NCI-H1048 (cell line): ENCODE measurements at places on chromosomes 2 and 18.

GRCh38 chr18:44758861-44759631 lies 78.4 kb downstream of the SETBP1 start:
- DNase-seq: no peak

DNA sequence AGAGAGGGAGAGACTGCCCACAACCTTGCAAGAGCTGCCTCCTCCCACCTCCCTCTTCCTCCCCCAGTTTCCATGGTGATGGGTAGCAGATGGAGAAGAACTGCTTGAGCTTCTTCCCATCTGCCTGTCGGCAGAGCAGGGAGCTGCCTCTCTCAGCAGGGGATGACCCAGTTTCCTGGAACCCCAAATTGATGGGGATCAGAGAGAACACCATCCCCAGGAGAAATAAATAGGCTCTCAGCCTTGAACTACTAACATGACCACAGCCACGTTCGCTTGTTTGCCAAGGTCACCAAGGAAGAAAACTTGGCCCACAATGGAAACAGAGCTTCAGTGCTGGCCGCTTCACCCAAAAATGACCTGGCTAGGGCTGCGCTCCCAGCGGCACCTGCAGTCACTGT lies 82.2 kb downstream of the ADD2 start:
- DNase-seq: no peak

GRCh38 chr2:81304154-81304830 lies 999.7 kb upstream of the LRRTM1 start:
- no peak for DNase-seq

GRCh38 chr2:224126003-224126402 lies 86.9 kb upstream of the SERPINE2 start:
- no peak for DNase-seq

GRCh38 chr2:204258890-204259289 lies 286.4 kb upstream of the PARD3B start:
- no peak for DNase-seq

- DNase-seq: peak; percentile 58
Measured at GRCh38 chr18:12948050-12948804, 416 bp downstream of the SEH1L start.

DNA sequence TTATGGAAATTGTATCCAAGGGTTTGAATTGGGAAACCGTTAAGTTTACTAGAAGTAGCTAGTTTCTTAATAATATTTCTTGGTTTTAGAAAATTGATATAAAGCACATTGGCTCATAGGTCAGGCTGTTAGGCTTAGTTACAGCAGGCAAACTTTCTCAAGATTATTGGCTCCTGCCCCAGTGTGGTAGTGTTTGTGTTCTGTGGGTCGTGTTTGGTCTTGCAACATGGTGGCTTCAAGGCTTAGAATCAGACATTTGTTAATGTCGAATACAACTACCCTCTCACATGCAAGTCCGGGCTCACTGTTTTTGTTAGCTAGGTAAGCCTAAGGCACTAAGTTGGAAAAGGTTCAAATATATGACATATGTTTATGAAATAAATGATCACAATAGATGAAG lies 19.6 kb downstream of the CERS6 start:
- no peak for DNase-seq

DNA sequence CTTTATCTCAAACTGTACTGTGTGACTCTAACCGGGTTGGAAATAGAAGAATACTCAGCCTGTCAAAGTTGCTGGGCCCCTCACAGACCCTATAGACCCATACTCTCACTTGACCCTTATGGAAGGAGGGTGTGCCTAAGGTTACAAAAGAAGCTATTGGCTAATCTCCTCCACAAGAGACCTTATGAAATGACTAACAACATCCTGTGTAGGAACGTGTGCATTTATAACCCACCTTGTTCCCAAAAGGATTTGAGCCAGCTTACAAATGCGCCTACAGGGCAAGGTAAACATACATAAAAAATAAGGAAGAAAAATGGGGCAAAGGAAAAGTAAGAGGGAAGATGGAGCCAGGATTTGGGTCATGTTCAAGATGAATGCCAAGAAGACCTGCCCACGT lies 225.4 kb upstream of the SMAD2 start:
- DNase-seq: no peak

DNA sequence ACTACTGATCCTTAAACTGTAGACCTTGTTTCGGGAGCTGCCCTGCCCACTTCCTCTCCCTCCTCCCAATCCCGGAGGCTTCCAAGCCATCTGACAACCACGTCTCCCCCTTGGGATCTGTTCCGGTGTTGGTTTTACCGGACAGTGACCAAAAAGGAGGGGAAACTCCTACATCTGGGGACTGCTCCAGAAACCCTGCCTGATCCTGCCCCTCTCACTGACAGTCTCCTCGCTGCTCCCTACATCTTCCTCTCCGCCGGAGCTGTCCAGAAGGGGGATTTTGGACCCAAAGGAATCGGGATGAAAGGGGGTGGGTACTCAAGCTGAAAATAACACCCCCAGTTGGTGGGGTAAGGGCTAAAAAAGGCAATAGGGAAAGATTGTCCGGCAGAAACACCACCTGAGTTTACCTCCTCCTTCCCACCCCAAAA lies 1.5 kb downstream of the INO80D start:
- DNase-seq: no peak

GRCh38 chr2:134344954-134345697 lies 91.3 kb downstream of the MGAT5 start:
- no peak for DNase-seq

DNA sequence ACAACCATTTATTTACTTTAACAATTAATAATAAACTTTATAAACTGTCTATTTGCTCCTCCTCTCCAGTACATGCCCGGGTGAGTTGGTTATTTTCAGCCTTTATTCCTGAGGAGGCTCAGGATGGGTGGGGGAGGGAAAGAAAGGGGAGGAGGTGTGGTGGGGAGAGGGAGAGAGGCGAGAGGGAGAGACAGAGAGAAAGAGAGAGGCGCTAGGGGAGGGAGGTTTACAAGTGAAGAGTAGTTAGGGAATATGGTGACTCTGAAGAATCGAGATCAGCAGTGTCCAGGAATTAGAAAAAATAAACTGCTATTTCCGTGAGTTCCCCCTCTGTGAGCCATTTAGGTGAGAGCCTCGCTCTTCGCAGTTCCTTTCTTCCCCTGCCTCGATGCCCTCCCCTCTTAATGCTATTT lies 138.9 kb downstream of the MEIS1 start:
- DNase-seq: no peak

DNA sequence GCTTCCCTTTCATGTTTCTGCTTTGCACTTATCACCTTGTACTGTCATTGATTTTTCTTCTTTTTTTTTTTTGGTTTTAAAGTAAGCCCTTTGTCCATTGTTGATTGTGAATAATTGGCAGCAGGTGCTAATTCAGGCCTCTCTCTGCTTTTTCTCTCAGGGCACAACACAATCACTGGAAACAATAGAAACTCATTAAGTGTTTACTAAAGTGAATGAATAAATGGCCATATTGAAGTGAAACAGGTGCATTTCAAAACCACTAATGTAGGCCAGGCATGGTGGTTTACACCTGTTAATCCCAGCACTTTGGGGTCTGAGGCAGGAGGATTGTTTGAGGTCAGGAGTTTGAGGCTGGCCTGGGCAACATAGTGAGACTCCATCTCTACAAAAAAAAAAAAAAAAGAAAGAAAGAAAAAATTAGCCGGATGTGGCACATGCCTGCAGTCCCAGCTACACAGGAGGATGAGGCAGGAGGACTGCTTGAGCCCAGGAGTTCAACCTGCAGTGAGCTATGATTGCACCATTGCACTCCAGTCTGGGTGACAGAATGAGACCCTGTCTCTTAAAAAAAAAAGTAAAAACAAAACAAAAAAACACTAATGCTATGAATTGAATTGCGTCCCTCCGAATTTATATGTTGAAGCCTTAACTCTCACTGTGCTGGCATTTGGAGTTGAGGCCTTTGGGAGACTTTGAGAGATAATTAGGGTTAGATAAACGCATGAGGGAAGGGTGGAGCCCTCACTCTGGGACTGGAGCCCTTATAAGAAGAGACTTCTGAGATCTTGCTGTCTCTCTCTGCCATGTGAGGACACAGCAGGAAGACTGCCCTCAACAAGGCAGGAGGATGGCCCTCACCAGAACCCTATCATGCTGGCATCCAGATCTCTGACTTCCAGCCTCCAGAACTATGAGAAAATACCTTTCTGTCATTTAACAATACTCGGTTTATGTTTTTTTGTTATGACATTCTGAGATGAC lies 19.9 kb downstream of the SLC38A11 start:
- DNase-seq: no peak

GRCh38 chr2:173653432-173653805 lies 298.7 kb downstream of the CDCA7 start:
- DNase-seq: no peak

DNA sequence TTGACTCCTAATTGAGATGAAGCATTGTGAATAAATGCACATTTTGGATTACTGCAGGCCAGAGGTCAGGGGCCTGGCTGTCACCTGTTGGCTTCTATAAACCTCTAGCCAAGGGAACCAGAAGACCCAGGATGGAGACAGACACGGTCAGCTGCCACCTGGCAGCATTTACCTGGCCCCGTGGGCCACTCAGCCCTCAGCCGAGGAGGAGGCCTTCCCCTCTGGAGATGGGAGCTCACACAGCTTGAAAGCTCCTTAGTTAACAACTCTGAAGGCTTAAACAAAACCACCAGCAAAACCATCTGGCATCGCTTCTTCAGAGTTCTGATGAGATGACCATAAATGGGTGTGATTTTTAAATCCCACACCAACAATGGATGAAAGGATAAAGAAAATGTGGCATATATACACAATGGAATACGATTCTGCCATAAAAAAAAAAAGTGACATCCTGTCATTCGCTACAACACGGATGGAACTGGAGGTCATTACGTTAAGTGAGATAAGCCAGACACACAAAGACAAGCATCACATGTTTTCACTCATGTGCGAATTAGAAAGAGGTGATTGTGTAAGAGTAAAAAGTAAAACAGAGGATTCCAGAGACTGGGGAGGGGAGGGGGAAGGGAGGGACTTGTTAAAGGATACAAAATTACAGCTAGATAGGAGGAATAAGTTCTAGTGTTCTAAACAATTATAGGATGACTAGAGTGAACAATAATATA lies 218.4 kb downstream of the TMEM163 start:
- no peak for DNase-seq

GRCh38 chr2:26555246-26556133 lies 77.6 kb upstream of the OTOF start:
- DNase-seq: no peak

- no peak for DNase-seq
Measured at GRCh38 chr2:127149384-127149783, 42.4 kb upstream of the BIN1 start.

- DNase-seq: no peak
Measured at GRCh38 chr2:231293163-231293562, 94.7 kb downstream of the ARMC9 start.

- no peak for DNase-seq
Measured at GRCh38 chr2:39719317-39719716, 53.6 kb downstream of the TMEM178A start.

DNA sequence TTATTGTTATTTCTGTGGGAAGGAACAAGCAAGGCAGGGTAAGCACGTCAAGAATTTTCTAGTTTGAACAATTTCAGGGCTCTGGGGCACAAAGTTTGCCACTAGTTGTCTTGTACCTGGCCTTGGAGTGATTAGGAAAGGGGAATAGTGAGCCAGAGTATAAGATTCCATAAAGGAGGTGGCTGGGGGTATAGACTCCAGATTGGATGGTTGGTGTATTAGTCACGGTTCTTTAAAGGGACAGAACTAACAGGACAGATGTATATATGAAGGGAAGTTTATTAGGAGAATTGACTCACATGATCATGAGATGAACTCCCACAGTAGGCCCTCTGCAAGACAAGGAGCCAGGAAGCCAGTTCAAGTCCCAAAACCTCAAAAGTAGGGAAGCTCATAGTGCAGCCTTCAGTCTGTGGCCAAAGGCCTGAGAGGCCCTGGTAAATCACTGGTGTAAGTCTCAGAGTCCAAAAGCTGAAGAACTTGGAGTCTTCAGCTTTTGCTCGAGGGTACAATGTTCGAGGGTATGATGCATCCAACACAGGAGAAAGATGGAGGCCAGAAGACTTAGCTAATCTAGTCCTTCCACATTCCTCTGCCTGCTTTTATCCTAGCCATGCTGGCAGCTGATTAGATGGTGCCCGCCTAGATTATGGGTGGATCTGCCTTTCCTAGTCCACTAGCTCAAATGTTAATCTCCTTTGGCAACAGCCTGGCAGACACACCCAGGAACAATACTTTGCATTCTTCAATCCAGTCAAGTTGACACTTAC lies 31.5 kb upstream of the PTPRM start:
- no peak for DNase-seq

DNA sequence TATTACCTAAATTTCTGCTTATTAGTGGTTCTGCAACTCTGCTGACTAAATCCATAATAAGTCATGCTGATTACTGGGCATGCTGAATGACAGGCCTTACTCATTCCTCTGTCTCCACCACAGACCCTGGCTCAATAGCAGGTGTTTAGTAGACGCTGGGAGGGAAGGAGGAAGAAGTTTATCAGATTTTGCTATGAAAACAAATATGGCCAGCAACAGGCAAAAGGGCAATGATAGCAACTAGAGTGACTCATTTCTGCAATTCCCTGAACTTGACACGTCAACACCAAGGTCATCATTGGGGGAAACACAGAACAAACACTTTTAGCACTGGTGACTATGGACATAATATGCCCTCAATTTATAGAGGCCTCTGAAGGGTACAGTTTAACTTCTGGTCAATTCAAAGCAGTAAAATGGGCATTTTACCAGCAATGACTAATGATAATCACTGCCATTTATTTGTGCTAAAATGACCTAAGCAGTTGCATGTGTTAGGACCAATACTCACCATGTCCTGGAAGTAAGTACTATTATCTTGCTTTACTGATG lies 35.2 kb downstream of the TMEM163 start:
- DNase-seq: no peak

DNA sequence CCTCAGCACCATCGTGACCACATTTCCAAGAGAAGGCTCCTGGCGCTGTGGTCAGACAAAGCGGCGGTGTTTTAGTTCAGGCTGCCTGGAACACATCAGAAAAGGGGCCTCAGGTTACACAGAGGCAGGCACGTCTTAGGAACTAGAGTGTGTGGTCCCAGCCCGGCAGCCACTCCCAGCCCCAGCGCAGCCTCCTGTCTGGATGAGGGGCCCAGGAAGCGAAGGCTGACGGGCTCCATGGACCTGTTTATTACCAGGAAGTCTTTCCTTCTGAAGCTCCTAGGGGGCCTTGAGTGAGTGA lies 10.0 kb upstream of the GPR55 start:
- no peak for DNase-seq

- no peak for DNase-seq
Measured at GRCh38 chr18:56019908-56020307, 431.9 kb upstream of the TCF4 start.
